ENCODE measurements at places on chromosomes 7 and 10.

DNA sequence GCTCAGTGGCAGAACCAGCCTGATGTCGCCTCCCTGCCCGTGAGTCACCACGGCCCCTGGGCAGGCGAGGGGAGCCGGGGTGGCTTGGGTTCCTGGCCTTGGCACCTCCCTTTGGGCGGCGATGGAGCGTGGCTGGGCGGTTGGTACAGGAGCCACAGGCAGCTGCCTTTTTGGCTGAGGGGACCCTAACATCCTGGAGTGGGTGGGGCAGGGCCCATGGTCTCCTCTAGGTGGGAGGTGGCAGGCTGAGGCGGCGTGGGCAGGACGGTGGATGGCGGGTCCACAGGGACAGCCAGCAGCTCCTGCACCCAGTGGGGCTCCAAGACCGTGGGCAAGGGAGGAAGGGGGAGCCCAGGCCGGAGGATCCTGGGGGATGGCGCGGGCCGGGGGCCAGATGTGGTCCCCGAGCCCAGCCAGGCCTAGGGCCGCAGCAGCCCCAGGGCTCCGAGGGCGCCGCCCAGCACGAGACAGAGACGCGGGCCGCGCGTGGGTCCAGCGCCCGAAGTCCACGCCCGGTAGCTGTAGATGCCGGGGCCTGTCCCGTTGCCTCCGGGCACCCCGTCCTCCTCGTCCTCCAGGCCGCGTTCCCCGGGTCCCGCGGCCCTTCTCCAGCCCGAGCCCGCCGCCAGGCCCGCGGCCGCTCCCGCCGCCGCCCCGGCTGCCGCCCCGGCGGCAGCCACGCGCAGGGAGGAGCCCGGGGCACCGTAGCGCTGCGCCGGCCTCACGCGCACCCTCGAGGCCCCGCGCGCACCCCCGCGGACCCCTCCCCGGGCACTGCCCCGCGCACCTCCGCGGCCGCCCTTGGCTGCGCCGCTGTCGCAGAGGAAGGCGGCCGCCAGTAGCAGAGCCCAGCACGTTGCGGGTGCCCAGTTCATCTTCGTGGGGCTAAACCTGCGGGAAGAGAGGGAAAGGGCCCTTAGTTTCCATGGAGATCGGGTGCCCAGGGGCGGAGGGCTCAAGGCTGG, 1.3 kb downstream of the SPRN start:
- DNase-seq, result no peak

DNA sequence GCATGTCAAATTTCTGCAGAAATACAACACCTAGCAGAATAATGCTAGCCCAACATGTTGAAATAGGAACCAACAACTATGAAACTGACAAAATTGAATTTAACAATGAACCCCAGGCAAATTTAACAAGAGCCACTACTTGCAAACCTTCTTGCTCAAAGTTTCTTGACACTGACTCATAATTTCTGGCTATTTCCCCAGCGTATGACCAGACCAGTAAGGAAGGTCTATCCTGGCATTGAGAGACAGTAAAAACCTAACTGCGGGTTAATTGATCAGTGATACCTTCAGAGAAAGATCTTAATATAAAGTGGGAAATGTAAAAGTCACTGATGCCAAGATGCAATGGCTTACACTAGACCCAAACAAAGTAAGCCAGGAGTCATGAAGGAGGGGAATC, 510.1 kb downstream of the ARL4A start:
- DNase-seq, result no peak

DNA sequence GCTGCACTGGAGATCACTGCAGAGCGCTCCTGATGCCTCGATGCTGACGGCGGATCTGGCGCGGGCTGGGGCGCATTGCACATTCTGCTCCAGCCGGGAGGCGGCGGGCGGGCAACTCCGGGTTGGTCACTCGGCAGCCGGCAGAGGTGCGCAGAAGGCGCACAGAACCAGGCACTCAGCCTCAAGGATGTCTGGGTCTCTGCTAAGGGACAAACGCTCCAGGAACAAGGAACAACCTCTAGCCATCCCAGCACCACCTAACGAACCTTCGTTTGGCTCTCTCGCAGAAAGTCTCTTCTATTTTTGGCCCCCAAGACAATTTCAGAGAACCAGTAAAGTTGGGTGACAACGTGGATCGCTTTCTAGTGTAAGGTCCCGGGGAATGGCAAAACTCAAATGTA, 254.6 kb downstream of the OTUD1 start:
- DNase-seq, result peak; percentile 61

GRCh38 chr7:141945356-141945755, 1.4 kb downstream of the CLEC5A start:
- DNase-seq, result peak; percentile 25

DNA sequence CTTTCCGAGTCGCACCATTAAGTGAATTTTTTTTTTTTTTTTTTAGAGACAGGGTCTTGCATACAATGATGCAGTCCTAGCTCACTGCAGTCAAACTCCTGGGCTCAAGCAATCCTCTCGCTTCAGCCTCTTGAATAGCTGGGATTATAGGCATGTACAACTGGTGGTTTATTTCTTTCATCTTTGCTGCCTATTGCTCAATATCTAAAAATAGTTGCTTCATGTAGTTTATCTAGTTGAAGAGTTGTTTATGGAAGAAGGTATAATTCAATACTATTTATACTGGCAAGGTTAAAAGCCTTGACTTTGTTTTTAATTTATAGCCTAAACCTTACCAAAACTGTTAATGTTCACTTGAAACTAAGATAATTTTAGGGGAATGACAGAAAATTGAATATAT, 66.9 kb downstream of the SEMA3D start:
- DNase-seq, result no peak

DNA sequence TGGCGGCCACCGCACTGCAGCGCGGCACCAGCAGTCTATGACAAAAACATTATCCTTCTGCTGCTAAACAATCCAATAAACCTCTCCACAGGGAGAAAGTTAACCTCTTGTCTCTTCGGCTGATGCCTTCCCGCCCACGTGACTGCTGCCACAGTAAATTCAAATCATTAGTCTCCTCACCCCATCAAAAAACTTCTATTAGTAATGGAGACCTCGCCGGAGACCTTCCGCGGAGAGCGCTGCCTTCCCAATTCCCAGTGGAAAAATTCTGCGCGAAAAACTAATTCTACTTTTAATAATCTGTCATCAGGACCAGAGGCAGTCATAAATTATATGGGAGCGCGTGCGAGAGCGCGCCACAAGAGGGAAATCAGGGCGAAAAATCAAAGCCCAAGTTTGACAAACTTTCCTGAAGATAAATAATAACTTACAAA, 90.0 kb upstream of the PAX2 start:
- DNase-seq, result no peak

DNA sequence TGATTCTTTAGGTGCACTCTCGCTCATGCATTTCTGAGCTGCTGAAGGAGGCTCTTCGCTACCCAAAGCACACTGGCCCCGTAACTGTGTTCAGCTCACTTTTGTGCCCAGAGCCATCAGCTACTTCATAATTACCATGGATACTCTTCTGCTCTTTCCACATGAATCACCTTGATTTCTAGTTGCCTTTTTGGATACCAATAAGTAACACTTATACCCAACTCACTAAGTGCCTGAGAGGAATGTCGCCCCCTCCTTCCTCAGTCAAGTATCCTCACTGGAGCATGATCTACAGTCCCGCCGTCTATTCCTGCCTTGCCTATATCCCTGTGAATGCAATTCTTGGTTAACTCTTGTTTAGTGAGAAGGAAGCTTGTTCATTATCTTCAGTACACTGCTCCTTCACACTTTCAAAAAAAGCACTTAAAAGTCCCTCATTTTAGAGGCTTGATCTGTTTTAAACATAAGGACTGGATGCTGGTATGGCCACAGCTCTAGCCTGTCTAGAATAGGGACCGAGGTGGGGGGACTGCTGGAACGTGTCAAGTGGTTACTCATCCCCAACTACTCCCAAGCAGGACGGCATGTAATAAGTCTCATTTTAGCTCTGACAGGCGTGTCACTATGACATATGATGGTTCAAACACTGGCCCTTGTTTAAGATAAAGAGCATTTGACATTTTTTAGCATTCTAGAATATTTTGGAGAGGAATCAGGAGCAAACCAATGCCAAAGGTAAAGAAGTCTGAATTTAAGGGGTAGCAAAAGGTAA, 23.7 kb downstream of the SVIL start:
- DNase-seq, result no peak

DNA sequence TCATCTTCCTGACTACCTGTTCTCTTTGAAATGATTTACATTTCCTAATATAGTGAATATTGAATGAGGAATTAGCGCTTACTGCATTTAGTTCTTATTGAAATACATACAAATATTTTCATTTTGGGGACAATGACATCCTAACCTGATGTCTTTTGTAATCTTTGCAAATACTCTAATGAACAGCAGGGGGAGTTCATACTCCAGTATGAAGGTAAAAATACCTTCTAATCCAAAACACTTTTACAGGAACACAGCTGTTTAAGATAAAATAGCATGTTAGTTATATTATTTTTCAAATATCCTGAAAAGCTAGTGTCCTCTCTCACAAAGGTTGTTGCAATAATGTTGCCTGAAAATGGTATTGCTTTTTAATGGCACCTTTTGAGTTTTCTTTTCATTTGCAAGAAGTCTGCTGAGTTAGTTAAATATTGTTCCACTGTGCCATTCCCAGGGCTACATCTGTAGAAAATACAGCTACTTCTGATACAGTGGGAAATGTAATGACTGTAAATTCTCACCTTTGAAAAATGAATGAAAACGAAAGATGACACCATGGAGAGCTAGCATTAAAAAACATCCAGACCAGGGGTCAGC, 400.0 kb downstream of the PHF14 start:
- no peak for DNase-seq

DNA sequence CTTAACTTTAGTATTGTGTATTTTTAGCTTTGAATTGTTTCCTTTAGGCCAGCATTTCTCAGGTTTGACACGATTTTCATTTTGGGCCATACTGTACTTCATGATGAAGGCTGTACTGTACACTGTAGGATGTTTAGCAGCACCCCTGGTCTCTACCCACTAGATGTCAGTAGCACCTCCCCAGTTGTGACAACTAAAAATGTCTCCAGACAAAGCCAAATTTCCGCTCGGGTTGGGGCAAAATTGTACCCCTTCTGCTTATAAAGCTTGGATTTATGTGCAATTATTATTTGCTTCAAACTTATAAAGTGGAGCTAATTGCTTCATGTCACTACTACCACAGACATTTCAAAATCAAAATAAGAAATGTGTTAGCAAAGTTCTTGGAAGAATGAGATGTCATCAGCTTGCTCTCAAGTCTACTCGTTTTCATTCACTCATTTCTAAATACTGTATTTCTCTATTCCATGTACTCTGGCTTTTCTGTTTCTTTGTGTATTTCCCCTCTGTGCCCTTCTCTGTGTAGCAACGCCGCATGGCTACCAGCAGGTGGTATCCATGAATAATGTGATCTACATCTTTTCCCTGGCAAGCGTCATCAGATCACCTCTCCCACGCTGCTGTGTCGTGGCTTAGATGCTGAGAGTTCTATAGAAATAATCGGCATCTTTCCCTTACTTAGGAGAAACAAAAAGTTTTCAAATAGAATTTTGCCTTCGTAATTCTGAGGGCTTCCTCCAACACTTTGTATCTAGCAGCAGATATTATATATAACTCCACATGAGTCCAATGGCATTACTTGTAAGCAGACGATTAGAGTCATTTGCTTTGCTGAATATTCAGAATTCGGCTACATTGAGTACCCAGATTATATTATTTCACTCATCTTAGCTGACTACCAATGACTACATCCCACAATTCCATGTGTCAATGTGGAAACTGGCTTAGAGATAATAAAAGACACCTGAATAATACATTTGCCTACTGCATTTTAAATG, 47.8 kb upstream of the CALCR start:
- no peak for DNase-seq

GRCh38 chr7:3120513-3120912, 76.8 kb upstream of the CARD11 start:
- DNase-seq, result no peak

DNA sequence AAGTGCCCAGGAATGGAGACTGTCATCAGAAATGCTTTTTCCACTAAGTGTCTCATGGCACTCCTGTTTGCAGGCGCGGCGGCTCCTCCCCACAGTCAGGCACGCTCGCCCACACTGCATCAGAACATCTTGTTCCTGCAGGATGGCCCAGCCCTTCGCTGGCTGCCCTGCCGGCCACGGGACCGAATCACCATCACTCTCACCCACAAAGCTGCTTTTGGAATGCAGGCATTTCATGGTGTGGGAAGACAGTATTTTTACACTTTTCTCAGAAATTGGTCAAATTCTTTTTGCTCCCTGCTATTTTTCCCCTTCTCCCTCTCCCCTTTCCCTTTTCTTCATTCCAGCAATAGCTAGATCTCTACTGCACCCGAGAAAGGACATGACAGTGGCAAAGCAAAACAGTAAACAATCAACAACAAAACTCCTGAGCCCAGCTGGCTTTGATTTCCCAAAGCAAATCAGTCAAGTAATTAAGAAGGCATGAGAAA, 176.1 kb upstream of the TNS3 start:
- no peak for DNase-seq
